Muscle of leg (tissue), 16 donors: ENCODE measurements at places on chromosomes 7 and 10. TPM values are rescaled to one million over a fixed set of nuclear protein-coding genes. Genes with fewer than 3 reads are reported as not detected.

Gene NYAP1
- 2.3 TPM for polyA plus RNA-seq

Gene GIMAP4
- 21.0 TPM for polyA plus RNA-seq

Gene EVX1
- not detected for polyA plus RNA-seq

Gene PRPS1L1
- not detected for polyA plus RNA-seq

Gene LRRC18
- 0.10 TPM for polyA plus RNA-seq

Gene OPN1SW
- polyA plus RNA-seq = 1.9 TPM
